ENCODE measurements at places on chromosomes 16 and 17. TPM values are rescaled to one million over a fixed set of nuclear protein-coding genes. Genes with fewer than 3 reads are reported as not detected.

The TAC4 gene
- not detected for total RNA-seq

The PIGL gene
- 12.6 TPM for total RNA-seq

The ACSM5 gene
- not detected for total RNA-seq

The HLF gene
- not detected for total RNA-seq

GRCh38 chr17:41442739-41443138, 2.0 kb upstream of the KRT38 start:
- peak; percentile 84 for DNase-seq

- peak; percentile 51 for DNase-seq
Observed at GRCh38 chr17:42067371-42068091, 17.1 kb upstream of the C17orf113 start.

GRCh38 chr16:65339062-65339461, 217.2 kb upstream of the CDH11 start:
- no peak for DNase-seq

- DNase-seq = no peak
Observed at GRCh38 chr17:27485716-27486495, 29.7 kb downstream of the KSR1 start.

DNA sequence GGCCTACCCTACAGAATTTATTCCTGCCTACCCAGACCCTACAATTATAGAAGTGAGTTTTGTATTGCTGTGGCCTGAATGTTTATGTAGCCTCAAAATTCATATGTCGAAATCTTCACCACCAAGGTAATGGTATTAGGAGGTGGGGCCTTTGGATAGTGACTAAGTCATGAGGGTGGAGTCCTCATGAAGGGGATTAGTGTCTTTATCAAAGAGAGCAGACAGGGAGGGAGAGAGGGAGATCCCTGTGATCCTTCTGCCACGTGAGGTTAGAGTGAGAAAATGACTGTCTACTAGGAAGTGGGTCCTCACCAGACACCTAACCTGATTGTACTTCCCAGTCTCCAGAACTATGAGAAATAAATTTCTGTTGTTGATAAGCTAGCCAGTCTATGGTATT, 981 bp upstream of the DUXB start:
- DNase-seq = peak; percentile 7

DNA sequence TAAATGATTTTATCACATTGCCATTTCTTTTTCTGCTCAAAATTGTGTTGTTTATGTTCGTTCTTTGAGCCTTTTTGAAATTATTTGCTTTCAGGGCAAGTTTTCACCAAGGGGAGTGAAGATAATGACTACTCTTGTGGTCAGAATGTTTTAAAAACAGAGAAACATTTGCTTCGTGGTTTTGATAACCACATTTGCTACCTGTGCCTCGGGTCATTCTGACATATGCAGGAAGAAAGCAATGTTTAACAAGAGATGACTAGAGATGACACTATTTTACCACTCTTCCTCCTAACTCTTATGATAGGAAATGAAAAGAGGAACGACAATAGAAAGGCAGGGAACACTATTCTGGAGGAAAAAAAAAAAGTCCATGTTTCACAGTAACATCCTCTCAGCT, 1496.5 kb upstream of the GOT2 start:
- no peak for DNase-seq

GRCh38 chr17:44589316-44590071, 32.2 kb downstream of the FZD2 start:
- peak; percentile 71 for DNase-seq

DNA sequence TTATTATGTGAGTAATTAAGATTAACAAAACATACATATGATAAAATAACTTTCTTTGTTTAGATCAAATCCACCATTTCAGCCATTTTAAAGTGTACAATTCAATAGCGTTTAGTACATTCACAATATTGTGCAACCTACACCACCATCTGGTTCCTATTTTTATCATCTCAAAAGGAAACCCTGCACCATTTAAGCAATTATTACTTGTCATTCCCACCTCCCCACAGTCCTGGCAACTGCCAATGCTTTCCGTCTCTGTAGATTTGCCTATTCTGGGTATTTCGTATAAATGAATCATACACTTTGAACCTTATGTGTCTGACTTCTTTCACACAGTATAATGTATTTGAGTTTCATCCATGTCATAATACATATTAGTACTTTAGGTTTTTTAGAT, 162.5 kb upstream of the CNTNAP4 start:
- no peak for DNase-seq
